ENCODE measurements at places on chromosomes 2 and 18.

GRCh38 chr2:238240757-238241711 is 1.2 kb upstream of the HES6 start:
- DNase-seq = no peak

DNA sequence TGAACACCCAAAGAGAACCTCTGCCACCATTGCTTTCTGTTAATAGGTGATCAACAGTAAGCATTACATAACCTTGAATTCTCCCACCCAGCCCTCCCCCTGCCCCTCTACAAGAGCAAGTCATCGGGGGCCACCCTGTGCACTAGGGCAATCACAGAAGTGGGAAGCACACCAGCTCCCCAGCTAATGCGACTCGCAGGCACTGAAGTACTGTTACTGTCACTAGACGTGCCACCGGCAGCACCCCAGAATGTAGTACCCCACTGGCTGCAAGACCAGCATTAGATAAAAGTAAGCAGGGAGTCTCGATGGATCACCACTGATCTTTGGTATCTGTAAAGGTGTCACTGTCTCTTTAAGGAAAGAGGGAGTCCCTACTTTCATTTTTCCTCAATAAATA is 167.6 kb downstream of the FAM210A start:
- DNase-seq = no peak

DNA sequence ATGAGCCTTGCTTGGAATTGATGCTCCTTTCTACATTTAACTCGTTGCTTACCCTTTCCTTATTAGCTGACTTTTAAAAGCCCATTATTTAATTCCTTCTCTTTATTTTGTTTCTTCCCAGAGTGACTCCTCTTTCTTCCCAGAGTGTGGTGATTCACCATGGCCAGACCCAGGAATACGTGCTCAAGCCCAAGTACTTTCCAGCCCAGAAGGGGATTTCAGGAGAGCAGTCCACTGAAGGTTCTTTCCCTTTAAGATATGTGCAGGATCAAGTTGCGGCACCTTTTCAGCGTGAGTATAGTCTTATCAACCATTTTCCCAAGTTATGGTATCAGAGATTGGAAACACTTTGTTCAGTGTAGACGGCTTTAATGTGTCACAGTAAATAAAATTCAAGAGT is 163.7 kb downstream of the LTBP1 start:
- no peak for DNase-seq

DNA sequence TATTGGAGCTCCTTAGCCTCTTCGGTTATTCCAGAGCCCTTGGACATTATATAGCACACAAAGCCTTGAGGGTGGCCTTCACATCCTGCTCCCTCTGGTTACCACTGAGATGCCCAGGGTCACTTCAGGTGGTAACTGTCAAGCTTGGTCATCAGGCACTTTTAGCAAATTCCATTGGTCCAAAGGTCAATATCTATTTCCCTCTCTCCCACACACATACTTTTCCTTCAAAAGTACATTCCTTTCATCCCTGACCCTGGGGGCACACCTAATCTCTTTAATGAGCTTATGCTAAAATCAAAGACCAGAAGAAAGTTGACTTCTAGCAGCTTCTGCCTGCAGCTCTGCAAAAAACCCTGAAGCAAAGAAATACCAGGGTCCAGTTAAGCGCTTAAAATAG is 172.0 kb upstream of the NRP2 start:
- DNase-seq = no peak

DNA sequence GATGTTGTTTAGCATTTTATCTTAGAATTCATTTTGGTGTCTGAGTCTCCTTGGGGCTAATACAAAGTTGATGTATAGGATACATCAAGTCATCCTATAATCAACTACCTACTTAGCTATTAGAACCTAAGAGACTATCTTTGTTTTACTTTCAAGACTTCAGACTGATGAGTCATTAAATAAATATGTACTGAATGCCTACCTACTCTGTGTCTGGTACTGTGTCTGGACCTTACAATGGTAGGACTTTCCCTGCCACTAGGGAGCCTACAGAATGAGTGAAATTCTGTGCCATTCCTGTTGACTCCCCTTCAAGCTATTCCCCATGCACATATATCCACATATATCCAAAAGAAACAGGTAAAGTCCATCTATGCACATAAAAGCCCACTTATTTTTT is 114.5 kb downstream of the ERBB4 start:
- DNase-seq = no peak

GRCh38 chr2:235000426-235001236 is 48.8 kb downstream of the SH3BP4 start:
- no peak for DNase-seq

- no peak for DNase-seq
Observed at GRCh38 chr2:149601141-149601796, 13.7 kb upstream of the MMADHC start.

DNA sequence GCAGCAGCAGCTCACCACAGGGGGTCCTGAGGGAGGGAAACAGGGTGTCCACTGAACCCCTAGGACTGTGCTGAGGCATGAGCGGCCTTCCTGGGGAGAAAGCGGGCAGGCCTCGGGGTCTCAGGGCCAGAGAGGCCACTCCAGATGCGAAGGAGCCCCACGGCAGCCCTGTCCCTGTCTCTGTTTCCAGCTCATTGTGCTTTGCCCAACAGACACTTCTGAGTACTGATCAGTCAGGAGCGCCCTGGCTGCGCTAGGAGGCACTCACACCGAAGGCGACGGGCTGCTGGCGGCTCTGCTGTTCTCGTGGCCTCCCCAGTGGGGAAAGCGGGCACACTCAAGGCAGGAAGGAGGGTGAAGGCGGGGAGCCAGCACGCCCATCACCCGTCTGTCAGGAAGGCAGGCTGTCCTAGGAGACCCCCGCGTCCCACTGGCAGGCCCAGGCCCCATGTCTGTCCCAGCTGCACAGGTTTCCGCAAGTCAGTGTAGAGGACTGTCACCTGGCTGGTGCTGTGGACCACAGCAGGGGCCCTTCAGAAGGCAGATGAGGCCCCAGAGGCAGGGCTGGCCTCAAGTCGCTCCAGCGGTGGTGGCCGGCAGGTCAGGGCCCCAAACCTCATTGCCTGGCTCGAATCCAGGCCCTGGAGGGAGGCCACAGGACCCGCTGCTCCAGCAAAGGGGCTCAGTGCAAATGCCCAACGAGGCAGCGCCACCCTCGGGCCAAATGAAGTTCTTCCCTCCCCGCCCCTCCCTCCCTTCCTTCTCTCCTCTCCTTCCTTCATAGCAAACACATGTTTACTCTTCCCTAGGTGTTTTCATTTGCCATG is 6.8 kb downstream of the ESPNL start:
- DNase-seq = no peak

DNA sequence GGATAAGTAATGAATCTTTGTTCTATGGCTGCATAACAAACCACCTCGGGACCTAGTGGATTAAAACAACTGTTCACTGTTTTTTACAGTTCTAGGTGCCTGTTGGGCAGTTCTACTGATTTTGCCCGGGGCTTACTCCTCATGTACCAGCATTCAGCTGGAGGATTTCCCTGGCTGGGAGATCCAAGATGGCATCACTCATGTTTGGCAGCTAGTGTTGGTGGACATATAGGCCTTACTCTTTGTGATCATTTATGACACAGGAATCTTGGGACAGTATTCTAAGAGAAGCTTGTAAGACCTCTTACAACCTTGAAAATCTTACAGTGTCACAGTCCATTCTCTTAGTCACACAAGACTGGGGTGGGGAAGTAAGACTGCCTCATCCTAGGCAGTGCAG is 4.6 kb downstream of the MARCHF7 start:
- no peak for DNase-seq

- peak; percentile 10 for DNase-seq
Observed at GRCh38 chr2:101251844-101252407, 760 bp upstream of the CNOT11 start.

DNA sequence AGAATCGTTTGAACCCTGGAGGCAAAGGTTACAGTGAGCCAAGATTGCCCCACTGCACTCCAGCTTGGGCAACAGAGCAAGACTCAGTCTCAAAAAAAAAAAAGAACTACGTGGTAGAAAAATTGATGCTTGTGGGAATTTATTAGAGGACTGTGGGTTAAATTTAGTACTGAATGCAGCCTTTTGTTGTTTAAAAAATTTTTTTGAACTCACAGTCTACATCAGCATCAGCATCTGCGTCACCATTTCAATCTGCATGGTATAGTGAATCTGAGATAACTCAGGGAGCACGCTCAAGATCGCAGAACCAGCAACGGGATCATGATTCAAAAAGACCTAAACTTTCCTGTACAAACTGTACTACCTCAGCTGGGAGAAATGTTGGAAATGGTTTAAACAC is 30.5 kb downstream of the MARCHF7 start:
- DNase-seq = no peak

DNA sequence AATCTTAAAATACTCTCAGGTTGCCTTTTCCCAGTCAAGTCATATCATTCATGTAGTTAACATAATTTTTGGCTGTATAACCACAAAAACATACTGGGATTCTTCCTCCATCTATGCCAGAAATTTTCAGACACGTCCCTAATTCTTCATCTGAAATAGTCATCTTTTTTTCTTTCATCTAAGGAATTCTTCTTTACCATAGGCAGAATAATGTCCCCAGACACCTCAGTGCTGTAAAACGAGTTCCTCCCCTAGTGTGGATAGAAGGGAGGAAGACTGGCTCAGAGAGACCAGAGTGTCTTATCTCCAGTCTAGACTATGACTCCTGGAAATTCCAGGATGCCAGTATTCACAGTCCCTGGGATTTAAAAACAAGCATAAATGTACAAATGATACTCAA is 127.8 kb downstream of the MREG start:
- DNase-seq = no peak

DNA sequence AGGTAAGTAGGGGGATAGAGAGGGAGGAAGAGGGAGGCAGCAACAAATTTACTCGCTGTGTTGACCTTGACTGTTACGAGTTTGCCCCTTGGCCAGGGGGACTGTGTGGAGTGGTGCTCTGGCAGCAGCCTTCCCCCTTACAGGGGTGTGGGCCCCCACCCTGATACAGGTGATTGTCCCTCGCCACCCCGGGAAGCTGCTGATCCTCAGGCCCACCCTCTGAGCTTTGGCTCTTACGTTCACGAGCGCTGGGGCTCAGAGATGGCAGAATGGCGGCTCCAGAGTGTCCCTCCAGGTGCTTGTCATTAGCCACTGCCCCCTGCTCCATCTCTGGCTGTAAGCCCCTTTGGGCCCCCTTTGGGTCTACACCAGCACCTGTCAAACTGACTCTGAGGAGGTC is 88.6 kb downstream of the GLI2 start:
- DNase-seq = no peak

GRCh38 chr2:240024766-240025165 is 376 bp downstream of the NDUFA10 start:
- no peak for DNase-seq

DNA sequence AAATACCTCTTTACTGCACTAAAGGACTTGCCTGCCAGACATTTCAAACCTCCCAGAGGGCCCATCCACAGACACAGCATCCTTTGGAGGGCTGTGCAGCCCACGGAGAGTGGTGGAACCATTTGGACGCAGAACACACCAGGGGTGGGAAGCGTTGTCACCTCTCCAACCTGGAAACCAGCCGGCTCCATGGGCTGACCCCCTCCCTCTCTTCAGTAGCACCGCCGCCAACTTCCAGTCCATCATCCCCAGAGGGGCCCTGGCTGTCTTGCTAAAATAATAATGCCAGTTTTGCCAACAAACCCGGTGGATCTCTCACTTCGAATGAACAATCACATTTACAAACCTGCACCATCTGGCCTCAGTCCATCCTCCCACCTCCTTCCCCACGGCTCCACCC is 203.9 kb downstream of the FBXO15 start:
- DNase-seq = no peak

DNA sequence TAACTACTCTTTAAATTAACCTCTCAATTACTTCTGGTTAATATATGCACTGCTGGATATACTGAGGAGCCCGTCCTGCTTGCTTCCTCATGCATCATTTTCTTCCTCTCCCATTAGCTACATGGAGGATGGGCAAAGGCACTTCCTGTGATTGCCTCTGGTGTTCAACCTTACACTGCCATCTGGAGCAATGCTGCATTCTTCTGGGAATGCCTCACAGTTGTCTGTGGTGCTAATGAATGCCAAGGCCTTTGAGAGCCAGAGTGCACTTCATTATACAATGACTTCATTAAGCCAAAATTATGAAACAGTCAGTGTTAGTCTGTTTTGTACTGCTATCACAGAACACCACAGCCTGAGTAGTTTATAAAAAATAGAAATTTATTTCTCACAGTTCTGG is 134.8 kb upstream of the DOCK10 start:
- no peak for DNase-seq

GRCh38 chr2:120378605-120379004 is 32.7 kb downstream of the INHBB start:
- DNase-seq = no peak

DNA sequence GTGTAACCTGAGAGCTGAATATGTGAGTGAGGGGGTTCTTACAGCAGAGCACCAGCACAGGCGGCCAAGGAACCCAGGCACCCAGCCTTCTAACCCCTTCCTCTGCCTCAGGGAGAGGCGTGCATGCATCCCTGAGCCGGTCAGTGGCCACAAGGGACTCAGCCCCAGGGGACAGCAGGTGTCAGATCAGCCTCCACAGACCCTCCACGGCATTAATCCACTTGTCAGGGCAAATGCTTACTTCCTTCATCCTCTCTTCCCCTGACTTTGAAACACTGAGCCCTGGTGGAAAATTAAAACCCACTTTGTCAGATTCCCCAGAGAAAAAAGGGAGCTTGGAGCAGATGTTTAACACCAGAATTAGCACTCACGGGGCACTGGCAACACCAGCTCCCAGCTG is 60.5 kb upstream of the SMAD2 start:
- no peak for DNase-seq

GRCh38 chr2:192886636-192887035 is 691.9 kb upstream of the TMEFF2 start:
- no peak for DNase-seq

DNA sequence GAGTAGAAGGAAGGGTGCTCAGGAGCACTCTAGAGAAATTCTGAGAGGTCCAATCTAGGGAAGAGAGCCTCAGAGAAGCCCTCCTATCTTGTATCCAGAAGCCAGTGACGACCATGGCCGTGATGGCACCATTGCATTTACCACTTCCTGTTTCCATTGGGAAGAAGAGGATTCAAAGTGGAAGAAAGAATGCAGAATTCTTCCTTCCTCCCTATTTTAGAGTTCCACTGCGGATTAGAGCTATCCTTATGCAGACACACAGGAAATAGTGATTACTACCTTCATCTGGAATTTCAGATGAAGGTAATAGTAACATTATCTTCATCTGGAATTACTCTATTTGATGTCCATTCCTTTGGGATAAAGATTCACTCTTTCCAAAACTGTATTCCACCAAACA is 45.6 kb upstream of the PCBP1 start:
- no peak for DNase-seq

GRCh38 chr2:236813766-236814165 is 244.1 kb downstream of the ACKR3 start:
- DNase-seq = no peak

DNA sequence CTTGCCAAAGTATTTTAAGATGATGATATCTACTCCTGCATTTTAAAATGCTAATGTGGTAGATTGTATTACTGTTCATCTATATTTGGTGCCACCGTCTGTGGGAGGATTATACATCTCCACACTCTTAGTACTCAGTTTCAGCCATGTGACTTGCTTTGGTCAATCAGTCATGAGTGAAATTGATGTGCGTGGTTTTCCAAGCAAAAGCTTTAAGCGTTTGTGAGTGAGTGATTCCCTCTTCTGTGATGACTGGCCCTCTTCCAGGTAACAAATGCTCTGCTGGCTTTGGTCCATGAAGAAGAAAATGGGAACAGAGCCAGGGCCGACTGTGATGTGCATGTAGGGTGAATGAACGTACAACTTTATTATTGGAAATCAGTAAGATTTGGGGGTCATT is 330.4 kb downstream of the LPIN1 start:
- no peak for DNase-seq
